CD4-positive, alpha-beta T cell (primary cell): ENCODE measurements at places on chromosomes 11 and 22.

- no peak for DNase-seq
Measured at GRCh38 chr11:67301951-67302516, 1.3 kb upstream of the SSH3 start.

DNA sequence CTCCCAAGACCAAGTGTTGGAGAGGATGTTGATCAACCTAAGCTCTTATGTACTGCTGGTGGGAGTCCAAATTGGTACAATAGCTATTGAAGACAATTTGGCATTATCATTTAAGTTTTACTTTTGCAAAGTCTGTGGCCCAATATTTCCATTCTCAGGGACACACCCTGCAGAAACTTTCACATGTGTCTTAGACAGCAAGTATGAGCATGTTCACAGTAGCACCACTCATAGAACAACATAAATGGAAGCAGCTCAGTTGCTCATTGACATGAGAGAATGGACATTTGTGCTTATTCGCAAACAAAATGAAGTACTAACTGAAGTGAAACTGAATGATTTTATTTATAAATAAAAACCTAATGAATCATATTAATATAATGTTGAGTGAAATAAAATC, 135.5 kb downstream of the NOX4 start:
- no peak for DNase-seq

DNA sequence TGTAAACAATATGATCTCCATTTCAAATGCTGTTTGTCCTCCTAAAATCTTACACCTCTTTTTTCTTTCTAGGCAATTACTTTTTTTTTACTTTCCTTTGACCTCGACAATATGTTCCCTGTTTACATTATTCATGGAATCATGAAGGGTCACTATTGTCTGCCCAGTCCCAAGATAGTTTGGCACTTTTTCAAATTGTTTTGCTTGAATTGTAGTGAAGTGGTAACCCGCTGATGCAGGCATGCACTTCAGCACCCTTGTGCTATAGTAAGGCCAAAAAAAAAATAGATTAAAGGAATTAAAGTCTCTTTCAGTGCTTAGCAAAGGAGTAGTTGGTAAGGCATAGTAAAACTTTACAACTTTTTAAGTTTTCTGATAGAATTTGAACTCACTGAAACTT, 90.9 kb downstream of the PAX6 start:
- DNase-seq: no peak

DNA sequence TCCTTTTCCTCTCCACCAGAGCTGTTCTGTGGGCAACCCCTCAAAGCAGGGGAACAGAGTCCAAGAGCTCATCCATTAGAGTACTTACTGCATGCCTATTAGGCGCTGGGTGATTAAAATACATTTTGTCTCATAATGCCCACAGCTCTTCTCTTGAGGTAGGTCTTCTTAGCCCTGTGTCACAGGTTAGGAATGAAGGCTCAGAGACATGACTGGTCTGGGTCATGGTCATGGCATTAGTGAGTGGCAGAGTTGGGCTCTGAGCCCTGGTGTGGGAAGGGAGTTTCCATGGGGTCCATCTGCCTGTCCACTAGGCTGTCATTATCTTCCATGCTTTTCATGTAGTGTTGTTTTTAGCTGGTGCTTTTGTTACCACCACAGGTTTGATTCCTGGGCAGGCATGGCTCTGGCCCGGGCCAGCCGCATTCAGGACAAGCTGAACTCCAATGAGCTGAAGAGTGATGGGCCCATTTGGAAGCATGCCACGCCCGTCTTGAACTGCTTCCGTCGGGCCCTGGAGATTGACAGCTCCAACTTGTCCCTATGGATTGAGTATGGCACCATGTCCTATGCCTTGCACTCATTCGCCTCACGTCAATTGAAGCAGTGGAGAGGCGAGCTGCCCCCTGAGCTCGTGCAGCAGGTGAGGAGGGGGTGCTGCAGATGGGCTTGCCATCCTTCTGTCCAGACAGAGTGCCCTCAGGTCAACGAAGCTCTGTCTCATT, 76.1 kb downstream of the CABIN1 start:
- DNase-seq: no peak

GRCh38 chr11:117828611-117829368, 4.2 kb upstream of the FXYD2 start:
- DNase-seq: peak; percentile 83

DNA sequence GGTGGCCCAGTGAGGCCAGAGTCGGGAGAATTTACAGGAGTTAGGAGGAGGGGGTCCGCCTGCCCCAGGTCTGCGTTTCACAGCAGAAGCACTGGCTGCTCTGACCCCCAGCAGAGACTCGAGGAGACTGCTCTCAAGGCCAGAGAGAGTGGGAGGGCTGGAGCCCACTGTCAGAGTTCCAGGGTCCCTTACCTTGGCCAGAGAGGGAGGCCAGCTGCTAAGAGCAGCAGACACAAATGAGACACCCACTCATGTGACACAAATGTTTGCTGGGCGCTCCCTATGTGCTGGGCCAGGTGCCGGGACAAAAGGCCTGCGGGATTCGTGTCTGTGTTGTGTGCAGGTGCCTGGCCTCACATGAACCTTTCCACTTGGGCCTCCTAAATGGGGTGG, 2.8 kb upstream of the TNFRSF13C start:
- DNase-seq: no peak
